Activated CD8-positive, alpha-beta memory T cell treated with anti-CD3 and anti-CD28 coated beads for 1 hour (primary cell): ENCODE measurements at places on chromosomes 1 and 21.

GRCh38 chr1:66489972-66490601 is 43.9 kb upstream of the SGIP1 start:
- no peak for DNase-seq

DNA sequence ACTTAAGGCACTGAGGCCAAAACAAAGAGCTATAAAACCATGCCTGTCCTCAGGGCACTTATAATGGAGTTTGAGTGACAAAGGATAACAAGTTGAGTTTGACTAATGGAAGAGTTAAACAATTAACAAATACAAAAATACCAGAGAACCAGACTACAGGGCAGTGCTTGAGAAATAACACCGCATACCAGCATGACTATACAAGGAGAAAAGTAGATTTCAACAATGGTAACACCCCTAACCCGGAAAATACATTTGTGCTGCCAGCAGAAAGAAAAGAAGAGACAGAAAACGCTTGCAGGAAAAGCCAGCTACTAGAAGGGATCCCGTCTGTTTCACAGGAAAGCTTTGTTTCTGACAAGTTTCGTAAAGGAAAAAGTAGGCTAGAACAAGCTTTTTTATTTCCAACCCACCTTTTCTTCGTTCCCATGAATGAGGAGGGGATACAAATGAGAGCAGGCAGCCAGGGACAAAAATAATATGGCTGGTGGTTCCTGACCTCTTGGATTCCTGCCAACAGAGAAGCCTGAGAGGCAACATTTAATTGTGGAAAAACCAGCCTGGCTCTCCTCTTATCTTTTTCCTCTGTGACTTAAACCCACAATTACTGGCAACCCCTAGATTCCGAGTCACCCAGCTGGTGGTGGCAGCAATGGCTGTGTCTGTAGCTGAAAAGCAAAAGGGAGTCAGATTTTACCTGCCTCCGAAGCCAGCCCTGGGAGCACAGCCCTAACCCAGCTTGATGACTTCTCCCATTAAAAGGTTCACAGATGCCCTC is 56.5 kb downstream of the WLS start:
- no peak for DNase-seq

GRCh38 chr1:180691322-180691913 is 59.6 kb downstream of the XPR1 start:
- DNase-seq, result no peak

DNA sequence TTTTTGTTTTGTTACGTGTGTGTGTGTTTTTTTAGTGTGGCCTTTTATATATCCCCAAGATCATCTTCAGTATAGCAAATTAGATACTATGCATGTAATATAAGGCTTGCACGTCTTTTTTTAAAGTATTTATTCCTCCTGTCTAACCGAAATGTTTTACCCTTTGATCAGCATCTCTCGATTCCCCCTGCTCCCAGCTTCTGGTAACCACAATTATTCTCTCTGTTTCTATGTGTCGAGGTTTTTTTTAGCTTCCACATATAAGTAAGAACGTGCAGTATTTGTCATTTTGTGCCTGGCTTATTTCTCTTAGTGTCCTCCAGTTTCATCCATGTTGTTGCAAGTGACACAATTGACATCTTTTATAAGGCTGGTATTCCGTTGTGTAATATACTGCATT is 18.7 kb downstream of the CEP85 start:
- no peak for DNase-seq

DNA sequence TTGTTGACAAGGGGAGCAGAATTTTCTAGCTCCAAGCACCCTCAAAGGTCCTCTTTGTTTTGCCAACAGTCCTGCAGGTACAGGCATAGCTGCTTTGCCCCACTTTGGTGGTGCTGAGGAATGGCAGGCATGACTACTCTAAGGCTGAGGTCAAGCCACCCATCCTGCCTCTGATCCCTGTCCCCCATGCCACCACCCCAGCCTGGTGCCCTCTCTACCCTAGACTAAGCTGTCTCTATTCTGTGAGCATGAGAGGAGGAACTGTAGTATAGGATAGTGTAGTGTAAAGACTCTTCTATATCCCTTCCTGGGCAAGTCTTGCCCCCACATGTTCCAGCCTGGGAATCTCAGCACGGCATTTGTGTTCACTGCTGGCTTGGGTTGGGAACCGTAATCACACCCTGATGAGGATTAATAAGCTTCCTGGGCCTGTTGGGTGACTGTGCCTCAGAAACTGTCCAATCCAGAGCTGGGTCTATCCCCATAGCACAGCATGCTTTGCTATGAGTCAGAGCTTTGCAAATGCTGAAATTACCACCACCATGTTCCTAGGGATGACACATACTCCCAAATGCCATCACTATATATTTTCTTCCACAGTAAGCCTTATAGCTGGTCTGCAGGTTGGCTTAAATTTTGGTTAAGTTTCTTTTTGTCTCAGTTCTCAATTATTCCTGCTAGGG is 105.7 kb upstream of the PPP2R5A start:
- DNase-seq, result no peak

DNA sequence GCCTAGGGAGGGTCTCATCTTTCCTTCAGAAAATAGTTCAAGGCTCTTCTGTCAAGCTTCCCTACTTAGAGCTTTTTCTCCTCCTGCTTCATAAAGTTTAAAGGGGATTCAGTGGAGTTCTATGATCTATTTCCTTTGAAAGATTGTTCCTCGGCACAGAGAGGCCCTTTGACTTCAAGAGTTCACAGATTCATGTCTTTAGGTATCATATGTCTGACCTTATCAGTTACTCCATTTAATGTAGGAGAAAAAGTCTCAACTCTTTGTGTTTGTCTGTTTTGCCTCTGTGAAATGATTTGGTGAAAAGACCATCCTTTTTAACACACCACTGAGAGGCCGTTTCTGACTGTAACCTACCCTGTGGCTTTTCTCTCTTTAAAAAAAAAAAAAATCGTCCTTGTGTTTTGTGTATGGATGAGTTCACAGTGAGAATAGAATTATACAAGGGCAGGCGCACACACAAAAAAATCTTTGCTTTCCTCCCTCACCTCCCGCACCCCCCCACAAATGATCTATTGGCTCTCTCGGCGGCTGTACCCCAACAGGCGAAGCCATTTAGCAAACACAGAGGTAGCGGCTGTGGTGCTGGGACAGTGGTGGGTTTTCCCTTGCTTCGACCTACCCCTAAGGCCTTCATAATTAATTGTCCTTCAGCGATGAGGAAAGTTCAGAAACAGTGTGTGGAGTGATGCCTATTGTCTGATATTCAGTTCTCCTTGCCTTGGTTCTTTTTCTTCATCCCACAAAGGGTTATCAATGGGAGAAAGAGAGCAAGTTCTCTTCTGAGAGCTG is 29.6 kb downstream of the PROX1 start:
- no peak for DNase-seq

DNA sequence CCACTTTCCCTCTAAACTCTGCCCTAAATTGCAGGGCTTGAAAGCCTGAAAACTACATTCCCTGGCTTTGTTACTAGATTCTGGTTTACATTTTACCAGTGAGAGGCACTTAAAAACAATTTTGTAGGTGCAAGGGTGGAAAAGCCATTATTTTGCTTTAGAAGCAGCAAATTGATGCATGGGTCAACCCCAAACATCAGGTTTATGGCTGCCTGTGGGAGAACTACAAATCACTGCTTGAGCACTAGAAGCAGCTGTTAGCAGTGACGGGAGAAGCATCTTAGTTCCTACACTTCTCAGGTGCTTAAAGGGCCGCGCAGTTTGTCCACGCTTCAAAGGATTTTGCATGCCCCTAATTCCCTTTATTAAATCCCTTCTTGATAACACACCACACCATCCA is 417.2 kb downstream of the PCP4 start:
- DNase-seq, result no peak

GRCh38 chr1:101588677-101589076 is 351.9 kb downstream of the S1PR1 start:
- no peak for DNase-seq

GRCh38 chr1:87129606-87130005 is 199.1 kb upstream of the LMO4 start:
- DNase-seq, result no peak

- no peak for DNase-seq
These were observed 1.1 kb upstream of the AGO1 start for GRCh38 chr1:35881850-35882273.

DNA sequence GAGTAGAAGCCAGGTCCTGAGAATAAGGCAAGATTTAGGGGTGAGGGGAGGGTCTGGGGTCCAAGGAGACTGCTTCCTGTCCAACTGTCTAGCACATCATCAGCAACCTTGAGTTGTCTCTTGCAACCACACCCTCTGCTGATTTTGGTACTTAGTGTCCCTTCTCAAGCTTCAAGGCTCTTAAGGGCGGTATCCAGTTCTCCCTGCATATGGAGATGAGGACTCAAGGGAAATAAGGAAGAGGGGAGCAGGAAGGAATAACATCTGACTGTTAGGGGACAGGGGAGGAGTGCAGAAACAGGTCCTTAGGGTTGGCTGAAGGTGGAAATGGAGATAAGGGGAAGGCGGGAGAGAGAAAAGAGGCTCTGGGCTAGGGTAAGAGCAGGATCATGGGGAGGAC is 12.3 kb downstream of the MYOG start:
- no peak for DNase-seq
